Activated CD4-positive, alpha-beta T cell treated with anti-CD3 and anti-CD28 coated beads, Interleukin-2, amount 10 ng/mL, durations not matched to agents 7 days and 5 days (primary cell): ENCODE measurements at places on chromosomes 4 and X.

DNA sequence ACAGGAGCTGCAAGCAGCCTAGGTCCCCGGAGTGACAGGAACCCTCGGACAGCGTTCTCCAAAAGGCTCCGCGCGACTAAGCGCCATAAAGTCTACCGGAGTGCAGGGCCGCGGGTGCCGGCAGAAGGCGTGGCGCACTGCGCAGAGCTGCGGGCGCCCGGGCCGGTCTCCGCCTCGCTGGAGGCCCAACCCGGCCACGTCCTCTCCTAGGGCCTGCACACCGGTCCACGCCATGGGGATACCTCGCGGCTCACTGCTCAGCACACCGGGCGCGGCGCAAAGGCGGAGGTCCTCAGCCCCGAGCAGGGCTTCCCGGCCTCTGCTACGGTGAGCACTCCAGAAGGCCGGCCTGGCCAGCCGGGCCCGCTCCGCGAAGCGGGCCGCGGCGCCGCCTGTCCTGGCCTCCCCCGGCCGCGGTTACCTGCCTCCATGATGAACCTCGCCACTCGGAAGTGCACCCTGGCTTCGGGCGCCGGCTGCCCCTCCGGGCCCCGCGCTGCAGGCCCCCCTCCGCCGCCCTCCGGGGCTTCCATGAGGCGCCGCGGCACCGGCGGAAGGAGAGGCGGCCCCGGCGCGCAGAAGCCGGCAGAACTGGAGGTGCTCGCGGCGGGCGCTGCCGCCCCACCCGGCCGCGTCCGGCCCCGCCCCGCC is at the start of gene CCNQ:
CCNQ (minus strand) TSS at position 599 of the 651 bp plus-strand sequence; CDS start at position 533, 66 bp downstream.
- H3K4me3 ChIP-seq: peak within 1 kb of the TSS; percentile 92
- peaks cover 48% of the 10 kb centered on the region for H3K4me1 ChIP-seq
- peaks cover 9% of the 10 kb centered on the region for H3K36me3 ChIP-seq
- H3K27ac ChIP-seq: peak within 1 kb of the TSS; percentile 91
- H3K27me3 ChIP-seq: no peaks in the 10 kb centered on the region

DNA sequence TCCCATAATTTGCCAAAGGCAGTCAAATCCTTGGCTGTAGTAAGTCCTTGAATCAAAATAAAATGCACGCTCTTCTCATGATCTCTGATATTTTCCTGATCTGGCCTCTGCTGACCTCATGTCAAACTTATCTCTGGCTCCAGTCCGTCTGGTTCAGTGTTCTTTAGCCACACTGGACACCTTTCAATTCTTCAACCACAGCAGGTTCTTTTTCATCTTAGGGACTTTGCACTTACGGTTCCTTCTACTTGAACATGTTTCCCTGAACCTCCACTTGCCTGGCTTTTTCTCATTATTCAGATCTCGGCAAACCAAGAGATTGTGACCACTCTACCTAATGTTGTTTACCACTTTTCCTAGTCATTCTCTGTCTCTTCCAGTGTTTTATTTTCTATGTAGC is 10.3 kb downstream of the ENPEP start:
- H3K27me3 ChIP-seq: peaks cover 23% of the 10 kb centered on the region
- H3K4me1 ChIP-seq: no peaks in the 10 kb centered on the region
- H3K36me3 ChIP-seq: no peaks in the 10 kb centered on the region
- H3K4me3 ChIP-seq: no peak overlapping the region
- DNase-seq: no peak
- no peak overlapping the region for H3K27ac ChIP-seq

- no peak for DNase-seq
- H3K27ac ChIP-seq: no peak overlapping the region
- H3K4me1 ChIP-seq: peaks cover 4% of the 10 kb centered on the region
Observed at GRCh38 chr4:117817301-117817700, 217.0 kb upstream of the NDST3 start.

GRCh38 chr4:20178902-20179576 is 72.7 kb upstream of the SLIT2 start:
- H3K4me1 ChIP-seq: no peaks in the 10 kb centered on the region
- no peaks in the 10 kb centered on the region for H3K27me3 ChIP-seq
- H3K4me3 ChIP-seq: no peak overlapping the region
- H3K36me3 ChIP-seq: no peaks in the 10 kb centered on the region
- no peak overlapping the region for H3K27ac ChIP-seq

DNA sequence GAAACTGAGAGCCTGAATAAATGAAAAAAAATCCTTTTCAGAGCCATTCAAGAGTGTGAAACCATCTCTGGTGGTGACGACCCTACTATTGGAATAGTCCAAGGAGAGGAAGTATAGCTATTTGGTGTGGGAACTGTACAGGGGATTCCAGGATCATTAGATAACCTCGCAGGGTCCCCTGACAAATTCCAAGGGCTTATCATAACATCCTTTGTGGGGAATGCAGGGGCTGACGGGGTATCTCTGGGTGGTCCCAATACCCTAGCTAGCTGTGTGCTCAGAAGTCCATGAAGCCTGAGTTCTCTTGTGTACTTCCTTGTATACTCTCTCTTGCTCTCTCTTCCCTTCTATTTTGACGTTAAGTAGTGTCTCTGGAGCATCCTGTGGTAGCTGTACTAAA is 13.8 kb upstream of the PLAC1 start:
- H3K27me3 ChIP-seq: no peaks in the 10 kb centered on the region
- no peak overlapping the region for H3K4me3 ChIP-seq

GRCh38 chr4:125390727-125391126 is 76.0 kb downstream of the FAT4 start:
- H3K4me3 ChIP-seq: no peak overlapping the region
- no peaks in the 10 kb centered on the region for H3K36me3 ChIP-seq
- DNase-seq: no peak
- no peak overlapping the region for H3K27ac ChIP-seq

DNA sequence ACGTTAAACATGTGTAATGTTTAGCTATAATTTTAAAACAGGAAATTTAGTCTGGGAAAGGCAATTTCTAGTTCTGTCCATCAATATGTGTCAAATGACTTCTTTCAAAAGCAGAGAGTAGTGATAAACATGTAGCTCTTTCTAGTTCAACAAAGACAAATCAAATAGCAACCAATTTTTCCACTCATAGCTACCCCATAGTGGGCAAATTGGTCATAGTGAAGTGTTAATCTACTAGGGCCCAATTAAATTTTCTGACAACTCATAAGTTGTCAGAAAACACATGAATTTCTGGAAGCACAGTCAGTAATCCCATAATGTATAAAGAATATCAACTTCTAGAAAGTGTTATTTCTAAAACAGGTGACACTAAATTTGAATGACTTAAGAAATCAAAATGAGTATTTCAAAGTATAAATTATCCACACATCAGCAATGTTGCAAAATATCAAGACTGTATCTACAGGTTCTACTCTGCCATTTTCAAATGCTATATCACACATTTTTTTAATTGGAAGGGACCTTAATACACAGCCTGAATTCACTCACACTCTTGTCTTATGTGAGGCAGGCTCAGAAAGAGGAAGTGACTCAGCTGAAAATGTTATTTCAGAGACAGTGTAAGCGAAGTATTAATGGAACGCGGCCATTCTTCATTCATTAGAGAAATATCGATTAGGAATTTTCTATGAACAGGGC is 7.7 kb downstream of the OCIAD2 start:
- peaks cover 46% of the 10 kb centered on the region for H3K4me1 ChIP-seq
- H3K27me3 ChIP-seq: no peaks in the 10 kb centered on the region
- peaks cover 82% of the 10 kb centered on the region for H3K36me3 ChIP-seq
- DNase-seq: no peak
- no peak overlapping the region for H3K4me3 ChIP-seq
